ENCODE measurements at places on chromosomes 4 and X.

GRCh38 chr4:87230806-87231205 is 10.4 kb upstream of the KLHL8 start:
- no peak for DNase-seq

GRCh38 chr4:149980121-149980682 is 98.0 kb upstream of the DCLK2 start:
- DNase-seq: no peak

GRCh38 chr4:146439437-146439836 is 82.3 kb downstream of the SLC10A7 start:
- DNase-seq: no peak

DNA sequence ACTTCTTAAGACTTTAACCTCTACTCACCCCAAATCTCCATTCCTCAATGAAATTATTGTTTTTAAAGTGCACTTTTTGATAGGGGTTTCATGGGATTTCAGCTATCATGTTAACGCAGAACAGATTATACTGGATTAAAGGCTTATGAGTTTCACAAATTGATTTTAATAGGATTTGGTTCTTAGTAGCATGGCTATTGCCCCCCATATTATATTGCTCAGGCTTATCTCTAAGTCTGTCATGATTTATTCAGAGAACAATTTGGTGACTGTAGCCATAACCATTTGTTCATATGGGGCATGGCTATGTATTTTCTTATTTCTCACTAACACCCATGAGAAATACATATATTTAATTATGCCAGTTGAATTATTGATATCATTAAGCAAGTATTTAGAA is 57.0 kb downstream of the MND1 start:
- no peak for DNase-seq

DNA sequence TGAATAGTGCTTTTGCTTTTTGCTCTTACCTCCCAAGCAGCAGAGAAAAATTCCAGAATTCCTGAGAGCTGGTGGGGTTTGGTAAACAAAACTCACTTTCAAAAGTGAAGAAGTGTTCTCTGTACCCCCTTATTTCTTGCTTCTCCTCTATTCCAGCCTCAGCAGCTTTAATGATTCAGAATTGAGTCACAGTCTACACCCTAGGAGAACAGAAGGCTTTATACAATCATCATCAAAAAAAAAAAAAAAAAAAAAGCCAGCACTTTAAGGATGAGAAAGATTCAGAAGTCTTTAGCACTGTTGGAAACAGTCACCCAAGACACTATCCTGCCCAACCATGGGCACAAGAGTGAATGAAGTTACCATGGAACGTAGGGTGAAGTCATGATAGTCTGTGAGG is 1583.1 kb upstream of the PCDH10 start:
- no peak for DNase-seq

Measured in islet precursor cell (in vitro differentiated cells).